ENCODE measurements at places on chromosomes 7 and 10.

DNA sequence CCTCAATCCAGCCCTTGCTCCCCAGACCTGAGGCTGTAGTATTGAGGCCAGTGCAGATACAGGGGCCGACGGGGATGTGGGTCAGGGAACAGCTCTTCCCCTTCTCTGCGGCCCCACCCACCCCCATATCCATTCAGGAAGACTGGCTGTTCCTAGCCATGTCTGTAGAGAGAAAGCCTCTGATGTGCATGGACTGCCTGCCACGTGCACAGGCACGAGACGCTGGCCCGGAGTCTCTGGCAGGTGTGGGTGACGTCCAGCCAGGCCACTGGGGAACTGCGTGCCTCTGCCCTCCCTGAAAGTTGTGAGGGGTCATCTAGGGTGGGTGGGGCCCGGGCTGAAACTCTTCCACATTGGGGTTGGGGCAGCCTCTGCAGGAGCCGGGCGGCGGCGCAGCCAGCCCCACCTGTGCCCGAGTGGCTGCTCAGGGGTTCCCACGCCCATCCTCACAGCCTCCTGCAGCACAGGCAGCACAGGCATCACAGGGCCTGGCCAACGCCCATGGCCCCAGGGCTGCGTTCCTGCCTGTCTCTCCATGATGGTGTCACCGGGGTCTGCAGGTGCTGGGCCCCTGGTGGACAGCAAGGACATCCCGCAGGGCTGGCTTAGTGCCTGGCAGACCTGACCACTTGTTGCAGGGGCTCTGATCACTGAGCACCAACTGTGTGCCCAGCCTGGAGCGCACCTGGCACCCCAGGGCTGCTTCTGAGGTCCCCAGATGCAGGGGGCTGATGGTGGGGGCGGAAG lies 27.5 kb downstream of the MICALL2 start:
- no peak for DNase-seq

- no peak for DNase-seq
Measured at GRCh38 chr10:51705774-51706173, 6.4 kb upstream of the CSTF2T start.

- no peak for DNase-seq
Measured at GRCh38 chr10:22454634-22455033, 109.3 kb downstream of the SPAG6 start.

GRCh38 chr7:1181031-1181430 lies 21.0 kb upstream of the ZFAND2A start:
- DNase-seq: no peak

DNA sequence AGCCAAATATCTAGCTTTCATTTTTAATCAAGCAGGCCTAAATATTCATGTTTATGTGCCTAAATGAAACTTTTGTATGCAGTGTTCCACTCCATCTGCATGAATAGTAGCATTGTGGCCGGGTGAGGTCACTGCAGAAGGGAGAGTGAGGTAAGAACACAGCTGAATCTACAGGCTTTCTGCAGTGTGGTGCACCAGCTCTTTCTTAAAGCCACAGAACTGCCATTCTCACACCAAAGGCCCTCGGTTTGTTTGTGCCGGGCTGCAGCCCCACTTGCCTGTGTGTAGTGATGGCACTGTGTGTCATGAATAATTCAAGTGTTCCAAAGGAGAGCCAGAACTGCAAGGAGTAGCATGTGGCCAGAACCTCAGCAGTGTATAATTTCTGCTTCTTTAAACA lies 204.1 kb downstream of the TRIL start:
- no peak for DNase-seq

GRCh38 chr10:95392681-95393164 lies 101.9 kb upstream of the PDLIM1 start:
- DNase-seq: no peak

GRCh38 chr10:122475100-122475499 lies 13.7 kb downstream of the HTRA1 start:
- no peak for DNase-seq

GRCh38 chr7:22726907-22727713 lies at the start of gene IL6:
Gene IL6, plus strand, starts transcription at chr7:22727200. Its CDS starts 63 bp downstream, at chr7:22727263.
- no peak for DNase-seq

GRCh38 chr7:141864765-141865447 lies 23.6 kb upstream of the PRSS37 start:
- DNase-seq: no peak

GRCh38 chr7:159120540-159120919 lies 24.1 kb downstream of the VIPR2 start:
- no peak for DNase-seq

DNA sequence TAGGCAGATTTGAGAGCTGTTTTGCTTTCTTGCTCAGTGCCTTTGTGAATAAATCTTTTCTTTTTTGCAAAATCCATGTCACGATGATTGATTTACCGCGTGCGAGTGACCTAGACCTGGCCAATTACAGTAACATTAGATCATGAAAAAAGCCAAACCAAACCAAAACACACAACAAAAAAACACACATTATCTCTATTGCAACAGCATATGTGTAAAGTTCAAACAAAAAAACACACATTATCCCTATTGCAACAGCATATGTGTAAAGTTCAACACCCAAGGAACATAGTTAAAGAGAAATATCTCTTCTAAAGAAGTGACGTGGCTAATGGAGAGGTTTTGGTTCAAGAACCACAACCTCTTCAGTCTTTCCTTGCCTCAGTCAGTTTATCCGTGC lies 342.6 kb upstream of the NRG3 start:
- no peak for DNase-seq

DNA sequence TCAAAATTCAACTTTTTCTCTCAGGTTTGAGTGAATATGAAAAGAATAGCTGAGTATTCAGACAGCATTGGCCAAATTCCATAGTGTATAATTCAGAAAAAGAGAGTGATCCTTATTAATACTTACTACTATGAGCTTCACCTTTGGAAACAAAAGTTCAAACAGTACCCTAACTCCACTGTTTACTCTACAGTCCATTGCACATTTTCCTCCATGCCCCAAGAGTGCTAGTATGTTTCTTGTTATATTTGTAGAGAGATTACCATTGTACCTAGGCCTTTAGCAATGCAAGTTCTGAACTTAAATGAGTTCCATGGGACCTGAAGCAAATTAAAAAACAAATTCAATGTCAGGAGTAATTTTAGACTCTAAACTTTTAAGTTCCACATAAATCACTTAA lies 48.1 kb downstream of the MAGI2 start:
- no peak for DNase-seq

GRCh38 chr7:33109758-33110238 lies 594 bp upstream of the RP9 start:
- DNase-seq: no peak

GRCh38 chr10:24938076-24938475 lies 14.3 kb downstream of the PRTFDC1 start:
- no peak for DNase-seq

DNA sequence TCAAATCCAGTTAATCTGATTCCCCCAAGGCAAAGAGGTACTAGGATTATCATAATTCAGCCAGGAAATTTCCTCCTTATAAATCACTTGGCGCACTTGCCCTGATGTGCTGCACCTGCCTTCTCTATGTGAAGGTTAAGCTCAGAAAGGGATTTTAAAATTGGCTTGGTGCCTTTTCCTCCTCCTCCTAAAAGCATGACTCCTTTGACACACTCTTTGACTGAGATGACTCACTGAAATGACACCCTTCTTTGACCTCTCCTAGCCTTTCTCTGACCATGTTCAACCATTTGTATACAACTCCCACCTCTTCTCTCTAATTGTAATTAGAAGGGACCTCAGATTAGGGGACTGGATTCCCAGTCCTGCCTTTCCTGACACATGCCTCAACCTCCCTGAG lies 46.5 kb downstream of the ABLIM1 start:
- DNase-seq: no peak

GRCh38 chr10:86391986-86392722 lies 25.6 kb upstream of the GRID1 start:
- no peak for DNase-seq

GRCh38 chr10:26269754-26270153 lies 53.2 kb downstream of the GAD2 start:
- no peak for DNase-seq

DNA sequence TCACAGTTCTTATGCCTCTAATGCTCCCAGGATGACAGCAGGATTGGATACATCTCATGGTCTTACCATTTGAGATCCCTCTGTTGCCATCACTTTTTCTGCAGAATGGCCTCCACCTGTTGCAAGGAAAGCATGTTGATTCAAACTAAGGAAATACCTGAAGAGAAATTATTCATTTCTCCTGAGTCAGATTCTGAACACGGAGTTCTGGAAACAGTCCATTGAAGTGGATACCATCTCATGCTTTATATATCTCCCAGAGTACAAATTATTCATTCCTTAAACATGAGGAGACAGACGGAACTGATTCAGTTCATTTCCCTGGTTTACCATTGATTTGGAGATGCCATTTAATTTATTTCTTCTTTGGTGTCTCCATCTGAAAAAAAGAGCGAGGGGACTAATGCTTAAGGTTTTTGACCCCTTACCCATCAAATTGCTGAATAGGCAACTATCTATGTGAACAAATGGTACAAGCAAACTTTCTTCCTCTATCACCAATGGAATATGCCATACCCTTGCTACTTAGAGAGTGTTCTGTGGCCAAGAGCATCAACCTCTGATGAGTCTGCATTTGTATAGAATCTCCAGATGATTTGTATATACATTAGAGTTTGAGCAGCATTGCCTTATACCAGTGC lies 305.0 kb upstream of the LRGUK start:
- no peak for DNase-seq

DNA sequence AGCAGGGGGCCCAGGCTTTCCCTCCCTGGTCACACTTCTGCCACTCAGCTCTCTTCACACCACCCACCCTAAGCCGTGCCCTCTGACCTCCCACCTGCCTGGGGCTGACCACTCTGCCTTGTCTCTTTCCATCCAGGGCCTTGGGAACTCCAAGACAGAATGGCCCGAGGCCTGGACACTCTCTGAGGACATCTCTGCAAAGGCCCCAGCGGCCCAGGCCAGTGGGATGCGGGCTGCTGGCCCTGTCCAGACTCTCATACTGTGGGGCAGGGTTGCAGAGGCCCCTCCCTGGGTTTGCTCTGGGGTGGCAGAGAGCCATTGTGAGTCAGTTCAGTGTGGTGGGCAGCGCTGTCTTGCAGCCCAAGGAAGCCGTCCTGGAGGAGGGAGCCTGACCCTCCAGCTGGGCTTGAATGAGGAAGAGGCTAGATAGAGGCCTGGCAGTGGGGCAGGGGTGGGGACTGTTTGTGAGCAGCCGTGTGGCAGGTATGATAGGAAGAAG lies 39.9 kb upstream of the RABGEF1 start:
- no peak for DNase-seq

GRCh38 chr10:78299851-78300468 lies 266.3 kb downstream of the RPS24 start:
- no peak for DNase-seq

- DNase-seq: no peak
Measured at GRCh38 chr7:41977151-41977651, 259.8 kb downstream of the GLI3 start.

GRCh38 chr10:72310636-72311035 lies 36.9 kb downstream of the DDIT4 start:
- no peak for DNase-seq

- no peak for DNase-seq
Measured at GRCh38 chr10:118047157-118047719, 497 bp upstream of the RAB11FIP2 start.

DNA sequence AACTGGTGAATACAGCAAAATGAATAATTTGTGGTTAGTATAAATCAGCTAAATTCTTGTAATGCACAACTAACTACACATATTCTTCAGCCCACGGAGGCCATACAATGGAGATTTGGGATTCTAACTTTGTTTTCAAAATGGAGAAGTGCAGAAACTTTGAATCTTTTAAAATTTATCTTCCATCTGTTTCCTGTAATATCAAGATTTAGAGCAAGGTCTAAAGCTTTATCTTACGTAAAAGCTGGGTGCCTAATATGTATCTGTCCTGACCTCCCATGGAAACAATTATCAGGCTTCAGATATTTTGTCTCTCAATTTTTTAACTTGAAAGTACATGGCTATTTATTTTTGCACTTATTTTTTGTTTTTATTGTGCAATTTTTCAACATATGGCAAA lies 5.0 kb upstream of the AHR start:
- DNase-seq: no peak

DNA sequence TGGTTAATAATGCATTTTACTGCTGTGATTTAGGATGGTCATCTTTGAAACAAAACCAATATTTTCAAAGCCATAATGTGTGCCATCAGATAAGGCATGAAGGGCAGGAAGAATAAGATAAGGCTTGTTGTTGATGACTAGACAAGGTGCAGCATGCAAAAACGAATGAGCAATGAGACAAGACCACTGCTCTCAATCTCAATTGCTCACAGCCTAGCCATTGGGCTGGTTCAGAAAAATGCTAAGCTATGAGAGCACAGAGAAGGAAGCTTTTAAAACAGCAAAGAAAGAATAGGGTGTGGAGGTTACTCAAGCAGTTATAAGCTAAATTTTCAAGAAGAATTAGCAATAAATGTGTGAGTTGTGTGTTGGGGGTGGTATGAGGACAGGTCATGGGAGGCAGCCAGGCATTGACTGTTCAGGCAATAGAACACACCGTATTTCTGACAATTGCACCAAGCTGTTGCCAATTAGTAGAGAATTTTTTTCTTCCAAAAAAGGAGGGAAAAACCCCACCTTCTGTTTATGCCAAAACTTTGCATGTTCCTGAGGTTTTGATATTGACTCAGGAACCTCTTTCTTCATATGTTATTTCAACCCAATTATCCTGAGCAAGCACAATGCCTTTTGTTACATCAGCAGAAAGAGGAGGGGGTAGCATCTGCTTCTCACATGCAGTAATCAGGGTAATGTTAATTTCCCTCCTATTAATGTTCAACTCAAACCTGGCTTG lies 276.5 kb downstream of the HDAC9 start:
- no peak for DNase-seq

DNA sequence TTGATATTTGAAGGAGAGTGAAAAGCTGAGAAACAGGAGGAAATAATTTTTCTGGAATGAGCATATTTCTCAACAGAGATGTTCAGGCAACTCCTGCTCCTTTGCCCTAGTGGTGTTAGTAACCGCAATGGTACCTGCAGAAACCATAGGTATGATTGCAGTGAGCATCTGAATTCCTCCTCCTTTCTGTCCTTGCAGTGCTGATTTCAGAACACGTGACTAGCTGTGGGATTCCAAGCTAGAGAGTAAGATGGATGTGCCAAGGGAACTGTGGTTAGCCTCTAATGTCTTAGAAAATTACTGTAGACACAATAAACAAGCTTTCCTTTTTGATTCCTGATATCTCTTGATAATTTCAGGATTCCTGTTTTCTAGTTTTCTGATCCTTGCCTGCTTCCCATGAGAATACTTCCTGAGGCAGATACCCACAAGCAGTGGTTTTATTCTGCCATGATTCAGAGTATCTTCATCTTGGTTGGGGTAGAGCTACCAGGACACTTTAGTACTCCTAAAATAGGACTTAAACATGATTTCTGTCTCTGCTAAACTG lies 27.5 kb downstream of the LRGUK start:
- no peak for DNase-seq

DNA sequence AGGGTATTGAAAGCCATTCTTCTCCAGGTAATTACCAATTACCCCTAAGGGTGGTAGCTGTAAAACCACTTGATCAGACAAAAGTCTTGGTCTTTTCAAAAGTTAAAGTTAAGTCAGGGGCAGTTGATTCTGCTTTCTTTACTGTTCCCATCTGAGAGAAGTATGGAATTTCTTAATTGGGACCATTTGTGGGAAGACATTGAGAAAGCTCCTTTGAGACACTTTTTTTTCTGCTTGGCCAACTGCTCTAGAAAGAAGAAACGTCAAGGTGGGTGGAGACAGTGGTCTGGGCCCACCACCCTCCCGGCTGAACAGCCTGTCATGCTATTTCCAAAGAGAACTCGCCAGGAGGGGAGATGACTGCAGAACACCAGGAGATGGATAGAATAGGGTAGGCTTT lies 45.3 kb downstream of the WNT2 start:
- DNase-seq: no peak
